ENCODE measurements at places on chromosomes 7 and 10. TPM values are rescaled to one million over a fixed set of nuclear protein-coding genes. Genes with fewer than 3 reads are reported as not detected.

- H3K4me1 ChIP-seq = peaks cover 44% of the 10 kb centered on the region
- DNase-seq = no peak
- peak overlapping the region; percentile 87 for H3K27ac ChIP-seq
- H3K36me3 ChIP-seq = peaks cover 22% of the 10 kb centered on the region
- no peaks in the 10 kb centered on the region for H3K27me3 ChIP-seq
- no peak overlapping the region for H3K4me3 ChIP-seq
Measured at GRCh38 chr10:102599565-102600327, 44.5 kb upstream of the TRIM8 start.

GRCh38 chr7:124009321-124009720 lies 23.5 kb downstream of the TMEM229A start:
- no peak for DNase-seq
- no peaks in the 10 kb centered on the region for H3K4me1 ChIP-seq
- no peaks in the 10 kb centered on the region for H3K36me3 ChIP-seq
- H3K27me3 ChIP-seq = no peaks in the 10 kb centered on the region
- no peak overlapping the region for H3K27ac ChIP-seq

CFTR gene
- 0.21 TPM for total RNA-seq

SORCS3 gene
- total RNA-seq = not detected

RAPGEF5 gene
- 65.8 TPM for total RNA-seq

All from ascending aorta (tissue), 2 donors.